Upper lobe of right lung (tissue), 1 donor: ENCODE measurements at places on chromosomes 1 and 21. TPM values are rescaled to one million over a fixed set of nuclear protein-coding genes. Genes with fewer than 3 reads are reported as not detected.

The PRSS38 gene
- total RNA-seq: not detected

- H3K4me3 ChIP-seq: no peak overlapping the region
- H3K4me1 ChIP-seq: no peaks in the 10 kb centered on the region
- no peak for DNase-seq
- H3K27me3 ChIP-seq: no peaks in the 10 kb centered on the region
- H3K36me3 ChIP-seq: no peaks in the 10 kb centered on the region
- H3K27ac ChIP-seq: no peak overlapping the region
These were observed 63.7 kb downstream of the SIM2 start for GRCh38 chr21:36762642-36763041.

The LRRN2 gene
- 3.2 TPM for total RNA-seq

GRCh38 chr1:43853161-43853921, 80.3 kb upstream of the ARTN start:
- no peaks in the 10 kb centered on the region for H3K36me3 ChIP-seq
- no peak overlapping the region for H3K27ac ChIP-seq
- no peaks in the 10 kb centered on the region for H3K27me3 ChIP-seq
- H3K4me3 ChIP-seq: no peak overlapping the region

GRCh38 chr21:39714331-39714730, 30.7 kb upstream of the IGSF5 start:
- no peaks in the 10 kb centered on the region for H3K36me3 ChIP-seq
- H3K27me3 ChIP-seq: peaks cover 8% of the 10 kb centered on the region
- no peak overlapping the region for H3K4me3 ChIP-seq
- H3K4me1 ChIP-seq: no peaks in the 10 kb centered on the region
- H3K27ac ChIP-seq: no peak overlapping the region
- no peak for DNase-seq

- H3K27ac ChIP-seq: no peak overlapping the region
- DNase-seq: no peak
- H3K4me3 ChIP-seq: no peak overlapping the region
These were observed 679.4 kb upstream of the USP24 start for GRCh38 chr1:55894521-55894920.
